ENCODE measurements at places on chromosomes 6 and 20.

DNA sequence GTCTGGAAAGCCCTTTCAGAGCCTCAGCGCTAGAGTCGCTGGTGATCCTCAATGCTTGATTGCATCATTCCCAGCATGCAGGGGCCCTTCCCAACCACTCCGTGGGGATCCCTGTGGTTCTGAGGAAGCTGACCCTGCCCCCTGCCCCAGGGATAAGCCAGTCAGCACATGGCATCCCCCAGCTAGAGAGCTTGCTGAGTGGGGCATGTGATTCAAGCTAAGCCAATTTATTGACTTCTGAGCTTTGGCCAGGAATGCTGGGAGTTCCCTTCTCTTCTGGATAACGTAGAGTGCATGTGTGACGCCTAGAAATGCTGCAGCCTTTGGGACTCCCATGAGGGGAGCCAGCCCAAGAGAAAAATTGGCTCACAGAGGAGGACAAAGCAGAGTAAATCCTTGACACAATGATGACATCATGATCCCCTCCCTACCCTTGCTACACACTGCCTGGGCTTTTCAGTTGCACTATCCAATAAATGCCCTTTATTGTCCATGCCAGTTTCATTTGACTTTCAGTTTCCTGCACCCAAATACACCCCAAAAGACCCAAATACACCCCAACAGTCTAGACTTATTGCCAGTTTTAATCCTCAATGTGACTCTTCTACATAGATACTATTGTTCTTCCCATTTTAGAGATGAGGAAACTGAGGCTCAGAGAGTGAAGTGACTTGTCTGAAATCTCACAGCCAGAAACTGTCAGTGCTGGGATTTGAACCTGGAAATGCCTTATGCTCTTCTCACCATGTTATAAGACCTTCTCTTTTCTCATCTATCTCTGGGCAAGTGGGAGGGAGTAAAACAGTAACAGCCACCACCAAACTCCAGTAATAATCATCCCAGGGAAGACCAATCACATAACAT, 34.3 kb downstream of the KCNB1 start:
- no peak for DNase-seq

- DNase-seq, result no peak
Observed at GRCh38 chr6:62354261-62354660, 68.2 kb upstream of the KHDRBS2 start.

DNA sequence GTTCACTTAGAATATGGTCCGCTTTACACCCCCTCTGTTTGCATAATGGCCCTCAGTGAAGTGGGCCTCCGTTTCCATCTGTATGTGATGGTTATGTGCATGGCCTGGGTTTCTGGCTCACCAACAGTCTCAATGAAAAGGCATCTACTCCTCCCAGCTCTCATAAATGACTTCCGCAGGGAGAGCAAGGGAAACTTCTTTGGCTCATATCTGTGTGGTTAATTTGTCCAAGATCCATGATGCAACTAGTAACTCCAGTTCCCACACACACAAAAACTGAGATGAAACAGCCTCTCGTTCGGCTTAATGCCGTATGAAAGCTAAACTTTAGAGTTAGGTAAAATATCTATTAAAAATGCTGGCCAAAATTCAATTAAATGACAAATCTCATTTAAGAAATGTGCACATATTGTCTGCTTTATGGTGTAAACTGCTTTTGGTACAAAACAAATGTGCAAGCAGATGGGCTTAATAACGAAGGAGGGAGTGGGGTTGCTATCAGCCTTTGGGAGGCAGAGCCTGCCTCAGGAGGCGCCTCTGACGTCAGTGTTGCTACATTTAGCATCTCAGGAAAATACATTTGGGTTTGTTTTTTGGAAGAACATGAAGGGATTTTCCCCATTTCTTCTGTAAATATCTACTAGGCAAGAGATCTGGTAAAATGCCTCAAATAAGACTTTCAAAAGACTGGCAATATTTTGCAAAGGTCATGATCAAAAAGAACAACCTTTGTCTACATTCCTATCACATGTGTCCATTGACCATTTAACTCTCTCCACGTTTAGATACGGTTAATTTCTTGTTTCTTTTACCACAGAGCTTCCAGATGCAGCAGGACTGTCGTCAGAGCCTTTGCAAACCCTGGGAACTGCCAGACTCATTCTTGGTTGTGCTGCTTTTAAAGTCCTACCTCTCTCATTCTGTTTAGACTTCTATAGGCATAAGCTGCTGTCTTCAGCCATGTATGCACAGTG, 96.8 kb downstream of the ARMC2 start:
- no peak for DNase-seq

GRCh38 chr20:57323034-57323433, 6.6 kb upstream of the SPO11 start:
- DNase-seq, result no peak

- no peak for DNase-seq
Observed at GRCh38 chr6:88472851-88473525, 306.8 kb upstream of the CNR1 start.

DNA sequence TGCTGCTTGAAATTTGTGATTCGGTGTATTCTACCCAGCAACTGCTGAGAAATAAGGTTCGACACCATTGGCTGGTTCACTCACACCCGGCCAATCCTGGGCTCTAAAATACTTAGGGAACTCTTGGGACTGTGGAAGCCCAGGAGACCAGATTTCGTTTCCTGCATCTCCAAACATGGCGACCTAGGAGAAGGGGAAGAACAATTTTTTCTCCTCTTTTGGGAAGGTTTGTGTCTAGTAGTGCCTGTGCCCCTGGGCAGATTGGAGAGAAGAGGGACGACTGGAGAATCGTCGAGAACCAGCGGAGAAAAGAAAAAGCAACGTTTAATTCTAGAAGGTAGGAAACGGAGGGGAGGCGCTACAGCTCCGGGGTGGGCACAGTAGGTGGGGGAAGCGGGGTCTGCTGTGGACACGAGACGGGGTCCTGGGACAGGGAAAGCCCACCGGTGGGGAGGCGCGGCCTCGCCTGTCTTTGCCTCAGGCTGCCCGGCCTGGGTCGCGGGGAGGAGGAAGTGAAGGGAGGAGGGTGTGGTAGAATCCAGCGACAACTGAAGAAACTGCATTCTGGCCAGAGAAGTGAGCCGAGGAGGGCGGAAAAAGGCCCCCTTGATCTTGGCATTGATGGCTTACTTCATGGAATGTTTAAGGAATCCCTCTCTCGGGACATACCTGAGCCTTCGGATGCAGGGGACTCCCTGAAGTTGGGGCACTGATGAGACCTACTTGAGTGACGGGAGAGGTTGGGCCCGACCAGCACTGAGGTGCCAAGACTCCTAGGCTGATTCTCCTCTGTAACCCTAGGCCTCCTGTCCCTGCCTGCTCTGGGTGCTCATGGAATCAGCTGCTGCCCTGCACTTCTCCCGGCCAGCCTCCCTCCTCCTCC, at the start of gene BTN2A1:
BTN2A1 (plus strand) TSS at position 150 of the 883 bp plus-strand sequence; CDS start at position 832, 682 bp downstream.
- DNase-seq, result peak; percentile 68

All from CD8-positive, alpha-beta memory T cell (primary cell).